ENCODE measurements at places on chromosomes 1 and 21.
A peak's percentile ranks its signal among the peaks of the same experiment; 100 is the strongest.

DNA sequence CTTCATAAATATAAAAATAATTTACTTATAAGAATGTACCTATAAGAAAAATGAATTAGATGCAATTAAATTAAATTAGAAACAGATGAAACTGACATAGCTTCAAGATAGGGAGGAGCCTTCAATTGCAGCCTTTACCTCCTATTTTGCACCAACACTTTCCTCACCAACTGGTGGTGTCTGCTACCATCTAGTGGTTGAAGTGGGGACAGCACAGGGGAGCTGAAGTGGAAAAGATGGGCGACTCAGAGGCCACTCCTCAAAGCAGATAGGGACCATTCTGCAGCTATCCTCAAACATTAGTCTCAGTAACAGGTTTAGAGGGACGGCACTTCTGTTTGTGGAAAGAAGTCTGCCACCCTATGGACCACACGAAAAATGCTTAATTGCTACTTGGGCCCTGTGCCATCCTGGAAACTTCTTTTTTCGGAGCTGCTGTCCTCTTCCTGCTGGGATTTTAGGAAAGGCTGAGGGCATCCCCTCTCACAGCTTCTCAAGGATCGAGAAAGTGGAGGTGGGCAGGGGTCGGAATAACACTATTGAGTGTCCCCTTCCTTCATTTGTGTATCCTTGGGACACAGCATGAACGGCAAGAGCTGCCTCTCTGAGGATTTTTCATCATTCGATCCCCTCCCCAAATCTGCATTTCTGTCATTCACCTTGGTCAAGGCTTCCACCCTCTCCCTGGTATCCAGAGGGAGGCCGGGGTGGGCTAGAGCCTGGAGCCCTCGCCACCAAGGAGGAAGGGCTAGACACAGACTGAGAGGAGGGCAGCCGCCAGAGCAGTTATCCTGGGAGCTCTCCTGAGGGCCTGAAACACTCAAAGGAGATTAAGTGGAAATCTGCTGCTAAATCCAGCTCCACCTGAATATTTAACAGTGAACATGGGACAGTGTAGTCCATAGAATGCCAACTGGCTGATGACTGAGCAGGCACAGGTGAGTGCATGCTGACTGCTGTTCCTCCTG lies 9.6 kb downstream of the PROK1 start:
- peak; percentile 85 for DNase-seq

DNA sequence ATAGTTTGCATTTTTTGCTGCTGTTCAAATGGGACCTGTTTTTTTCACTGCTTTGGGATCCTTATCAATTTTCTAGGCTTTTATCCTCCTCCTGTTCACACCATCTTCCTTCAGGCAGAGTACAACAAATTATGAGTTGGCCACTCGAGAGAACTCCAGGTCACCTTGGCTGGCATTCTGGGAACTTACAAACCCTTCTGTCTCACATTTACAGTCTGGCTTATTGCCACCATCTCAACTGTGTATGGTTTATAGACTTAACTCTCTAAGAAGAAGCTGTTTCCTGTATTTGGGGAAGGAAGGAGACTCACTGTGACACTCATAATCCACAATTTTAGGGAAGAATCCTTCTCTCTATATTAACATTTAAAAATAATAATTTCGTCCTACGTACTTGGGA lies 5.4 kb upstream of the ZNF691 start:
- no peak for DNase-seq

- DNase-seq, result no peak
Observed at GRCh38 chr1:109133002-109133706, 19.2 kb downstream of the ELAPOR1 start.

DNA sequence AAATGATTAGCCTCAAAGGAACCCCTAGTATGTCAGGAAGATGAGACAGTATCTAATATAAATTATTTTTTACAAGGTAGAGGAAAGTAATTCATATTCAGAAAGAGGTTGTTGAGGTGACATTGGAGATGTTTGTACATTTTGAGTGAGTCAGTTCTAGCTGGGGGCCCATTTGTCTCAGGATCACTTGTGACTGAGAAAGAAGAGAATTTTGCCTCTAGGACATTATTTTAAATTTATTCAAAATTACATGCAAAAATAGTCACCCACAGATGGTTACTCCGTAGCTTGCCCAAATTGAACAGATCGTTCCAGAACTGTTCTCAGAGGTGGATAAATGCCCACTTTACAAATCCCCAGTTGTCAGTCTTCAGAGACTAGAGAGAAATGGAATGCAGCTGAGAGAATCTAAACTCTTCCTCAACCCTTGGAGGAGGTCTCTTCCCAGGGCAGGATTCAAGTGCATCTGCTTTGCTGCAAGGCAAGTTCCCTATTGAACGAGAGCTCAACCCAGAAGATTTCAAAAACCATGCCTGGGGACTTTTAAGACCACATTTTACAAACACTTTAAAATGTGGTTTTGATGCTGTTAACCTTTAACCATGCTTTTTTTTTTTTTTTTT lies 987.8 kb upstream of the ADAMTS5 start:
- no peak for DNase-seq

GRCh38 chr1:243798726-243799125 lies 51.3 kb downstream of the AKT3 start:
- DNase-seq, result no peak

GRCh38 chr1:31718327-31718897 lies 14.6 kb upstream of the COL16A1 start:
- DNase-seq, result no peak

DNA sequence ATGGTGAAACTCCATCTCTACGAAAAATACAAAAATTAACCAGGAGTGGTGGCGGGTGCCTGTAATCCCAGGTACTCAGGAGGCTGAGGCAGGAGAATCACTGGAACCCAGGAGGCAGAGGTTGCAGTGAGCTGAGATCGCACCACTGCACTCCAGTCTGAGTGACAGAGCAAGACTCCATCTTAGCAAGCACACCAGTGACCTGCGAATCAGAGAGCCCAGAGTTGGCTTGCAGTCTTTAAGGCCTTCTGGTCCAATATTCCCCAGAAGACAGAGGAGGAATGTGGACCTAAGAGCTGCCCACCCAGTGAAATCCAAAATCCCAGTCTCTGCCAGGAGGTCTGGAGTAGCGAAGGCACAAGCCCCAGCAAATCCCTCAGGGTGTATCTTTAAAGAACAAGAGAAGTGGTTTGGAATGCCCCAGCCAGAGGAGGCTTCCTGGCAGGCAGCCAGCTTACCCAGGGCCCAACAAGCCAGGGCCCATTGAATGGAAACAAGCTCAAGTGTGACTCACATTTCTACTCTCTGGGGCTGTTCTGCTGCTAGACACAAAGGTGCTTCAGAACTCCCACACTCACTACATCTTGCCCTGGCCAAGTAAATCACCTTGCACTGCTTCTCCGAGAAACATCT lies 23.9 kb downstream of the GPR161 start:
- DNase-seq, result no peak

DNA sequence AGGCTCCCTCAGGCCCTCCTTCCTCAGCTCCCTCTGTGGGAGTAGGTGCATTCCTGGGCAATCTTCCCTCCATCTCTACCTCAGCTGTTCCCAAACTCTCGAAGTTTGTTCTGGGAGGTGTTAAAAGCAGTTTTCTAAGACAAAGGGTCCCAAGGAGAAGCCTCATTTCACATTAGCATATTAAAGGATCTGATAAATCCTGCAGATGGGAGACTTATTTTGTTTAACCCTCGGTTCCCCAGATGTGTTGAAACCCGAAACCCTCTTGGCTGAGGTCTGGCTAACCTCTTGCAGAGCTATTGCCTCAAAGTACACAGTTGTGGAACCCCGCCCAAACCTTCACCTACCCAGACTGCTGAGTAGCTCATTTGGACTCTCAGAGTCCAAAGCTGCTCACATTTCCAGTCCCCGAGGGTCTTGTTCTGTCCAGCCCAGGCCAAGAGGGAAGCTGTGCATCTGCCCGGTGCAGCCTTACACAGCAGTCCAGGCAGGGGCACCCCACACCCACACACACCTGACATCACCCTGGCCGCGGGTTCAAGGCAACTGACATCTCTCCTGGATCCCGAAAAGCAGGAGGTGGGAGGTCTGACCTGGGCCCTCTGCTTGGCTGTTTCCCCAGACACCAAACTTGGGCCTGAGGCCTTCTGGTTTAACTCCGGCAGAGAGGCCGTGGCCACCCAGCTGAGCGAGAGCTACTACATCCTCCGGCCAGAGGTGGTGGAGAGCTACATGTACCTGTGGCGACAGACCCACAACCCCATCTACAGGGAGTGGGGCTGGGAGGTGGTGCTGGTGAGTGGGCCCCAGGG lies 19.5 kb upstream of the SELENON start:
- no peak for DNase-seq

- no peak for DNase-seq
Observed at GRCh38 chr1:150194381-150195031, 41.4 kb downstream of the ANP32E start.

- no peak for DNase-seq
Observed at GRCh38 chr1:109827466-109827865, 63.7 kb upstream of the EPS8L3 start.

DNA sequence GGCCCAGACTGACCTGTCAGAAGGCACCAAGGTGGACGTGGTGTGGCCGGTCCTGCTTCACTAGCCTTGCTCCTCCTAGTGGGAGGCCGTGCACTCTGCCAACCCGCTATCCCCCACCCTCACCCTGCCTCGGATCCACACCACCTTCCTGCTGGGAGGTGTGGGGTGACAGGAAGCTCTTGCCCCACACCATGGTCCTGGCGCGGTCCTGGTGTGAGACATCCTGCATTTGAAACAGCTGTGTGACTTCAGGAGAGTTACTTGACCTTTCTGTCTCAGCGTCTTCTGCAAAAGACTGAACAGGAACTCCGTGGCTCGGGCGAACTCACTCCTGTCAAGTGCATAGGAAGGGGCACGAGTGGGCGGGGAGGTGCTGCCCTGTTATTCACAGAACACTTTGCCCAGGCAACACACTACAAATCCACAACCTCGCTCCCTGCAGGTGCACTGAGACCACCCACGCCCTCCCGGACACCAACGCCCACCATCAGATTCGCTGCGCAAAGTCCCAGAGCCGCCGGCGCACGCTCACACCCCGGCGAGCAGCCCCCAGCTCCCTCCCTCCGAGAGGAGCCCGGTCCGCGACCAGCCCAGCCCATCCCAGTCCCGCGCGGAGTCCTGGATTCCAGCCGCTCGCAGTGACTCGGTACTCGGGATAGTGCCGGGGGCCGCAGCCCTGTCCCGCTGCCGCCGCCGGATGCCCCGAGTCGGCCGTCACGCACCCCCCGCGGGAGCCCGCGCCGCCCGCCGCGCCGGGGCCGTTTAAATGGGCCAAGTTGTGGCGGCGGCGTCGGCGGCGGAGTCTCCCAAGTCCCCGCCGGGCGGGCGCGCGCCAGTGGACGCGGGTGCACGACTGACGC lies at the start of gene SAMD11:
Gene SAMD11 (plus strand): TSS at position 793 of the 860 bp plus-strand sequence. CDS start 509 bp downstream, outside the sequence.
- peak; percentile 77 for DNase-seq

DNA sequence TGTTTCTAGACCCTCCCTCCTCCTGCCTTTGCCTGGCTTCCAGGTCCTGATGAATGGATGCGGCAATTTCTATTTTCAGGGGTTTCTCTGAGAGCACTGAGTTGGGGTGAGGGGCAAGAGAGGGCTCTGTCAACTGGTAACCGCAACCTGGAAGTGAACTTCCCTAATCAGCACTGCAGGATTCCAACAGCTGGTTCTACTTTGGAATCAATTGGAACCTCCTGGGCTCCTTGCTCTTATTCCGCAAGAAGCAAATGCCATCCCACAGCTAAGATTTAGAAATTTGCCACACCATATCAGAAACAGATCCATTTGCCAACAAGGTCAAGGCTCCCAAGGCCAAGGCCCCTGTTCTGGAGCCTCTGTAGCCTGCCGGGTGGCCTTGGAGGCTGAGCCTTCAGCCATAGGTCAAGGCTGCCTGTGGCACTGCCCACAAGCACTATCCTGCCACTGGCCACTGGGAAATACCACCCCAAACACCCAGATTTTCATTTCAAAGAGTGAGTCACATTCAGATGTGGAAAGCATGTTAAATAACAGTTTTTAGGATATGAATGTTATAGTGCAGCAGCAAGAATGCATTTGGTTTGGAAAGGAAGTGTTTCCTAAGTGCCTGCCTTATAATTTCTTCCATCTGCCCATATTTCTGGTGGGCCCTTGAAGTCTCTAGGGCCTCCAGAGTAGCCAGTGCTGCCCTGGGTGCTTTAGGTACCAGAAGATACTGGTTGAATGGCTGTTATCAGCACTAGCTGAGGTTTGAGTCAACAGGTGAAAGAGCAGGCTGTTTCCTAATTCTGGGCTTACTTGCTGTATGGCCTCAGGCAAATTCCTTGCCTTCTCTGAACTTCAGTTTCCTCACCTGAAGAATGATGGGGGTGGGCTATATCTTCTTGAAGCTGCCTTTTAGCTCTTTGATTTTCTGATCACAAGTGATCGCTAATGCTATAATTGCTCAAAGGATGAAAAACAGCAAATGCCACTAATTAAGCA lies 56.3 kb upstream of the JUN start:
- DNase-seq, result no peak

- peak; percentile 84 for DNase-seq
Observed at GRCh38 chr1:2194319-2194897, at the start of gene FAAP20. Gene FAAP20, minus strand, starts transcription at chr1:2194772. Its CDS starts 23 bp downstream, at chr1:2194749.

DNA sequence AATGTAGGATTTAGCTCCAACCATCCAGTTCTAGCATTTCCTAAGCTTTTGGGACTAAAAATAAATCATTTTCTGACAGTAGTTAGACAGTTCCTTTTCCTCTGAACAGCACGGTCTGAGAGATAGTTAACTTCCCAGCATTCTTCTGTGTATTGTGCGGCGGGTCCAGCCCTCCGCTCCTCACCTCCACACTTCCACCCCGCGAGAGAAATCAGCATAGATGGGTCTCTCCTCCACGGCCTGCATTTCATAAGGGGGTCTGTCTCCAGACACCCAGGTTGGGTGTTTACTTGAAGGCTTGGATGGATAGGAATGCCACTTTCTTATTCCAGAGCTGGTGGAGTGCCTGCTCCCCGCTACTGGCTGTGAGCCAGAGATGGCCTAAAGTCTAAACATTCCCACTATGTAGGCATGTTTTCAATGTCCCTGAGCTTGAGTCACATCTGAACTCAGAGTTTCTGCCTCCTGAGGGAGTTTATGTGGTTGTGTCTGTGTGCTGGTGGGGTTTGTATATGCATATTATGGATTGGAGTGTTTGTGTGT lies 38.0 kb upstream of the PPP2R5A start:
- DNase-seq, result no peak

DNA sequence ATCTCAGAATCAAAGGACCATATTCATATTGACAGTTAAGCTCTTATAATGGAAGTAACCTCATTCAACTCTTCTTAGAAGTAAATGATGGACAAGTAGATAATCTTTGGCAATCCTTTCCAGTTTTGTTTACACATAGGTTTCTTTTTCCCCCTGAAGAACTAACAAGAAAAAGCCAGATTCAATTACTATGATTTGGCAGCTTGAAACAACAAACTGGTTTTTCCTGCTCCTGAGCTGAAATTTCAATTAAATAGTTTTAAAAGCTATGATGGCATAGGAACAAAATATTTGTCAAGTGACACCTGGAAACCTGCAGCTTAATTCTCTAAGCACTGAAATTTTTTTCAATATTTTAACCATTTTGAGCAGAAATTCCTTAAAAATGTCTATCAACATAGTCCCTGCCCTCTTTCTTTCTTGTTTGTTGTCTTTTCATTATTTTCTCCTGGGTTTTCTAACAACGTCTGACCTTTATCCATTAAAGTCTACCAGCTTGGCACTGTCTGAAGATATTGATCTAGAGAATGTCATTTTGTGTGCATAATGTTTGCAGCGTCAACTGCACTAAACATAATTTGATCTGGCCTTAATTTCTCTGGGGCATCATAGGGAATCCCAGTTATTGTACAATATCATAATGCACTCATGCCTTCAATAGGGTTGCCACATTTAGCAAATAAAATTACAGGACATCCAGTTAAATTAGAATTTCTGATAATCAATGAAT lies 4.0 kb upstream of the SLC35A3 start:
- DNase-seq, result no peak

GRCh38 chr21:34046917-34047316 lies 26.5 kb upstream of the MRPS6 start:
- no peak for DNase-seq

- DNase-seq, result no peak
Observed at GRCh38 chr1:169586067-169586394, 250 bp downstream of the F5 start.

All from CD4-positive, alpha-beta T cell treated with Interleukin-12 subunit alpha and Interleukin-12 subunit beta, for 1 hour (primary cell).